Fibroblast of villous mesenchyme (primary cell): ENCODE measurements at places on chromosomes 5 and 9. TPM values are rescaled to one million over a fixed set of nuclear protein-coding genes. Genes with fewer than 3 reads are reported as not detected.

GRCh38 chr9:122087406-122088200, 5.5 kb downstream of the TTLL11 start:
- DNase-seq = peak; percentile 63

DNA sequence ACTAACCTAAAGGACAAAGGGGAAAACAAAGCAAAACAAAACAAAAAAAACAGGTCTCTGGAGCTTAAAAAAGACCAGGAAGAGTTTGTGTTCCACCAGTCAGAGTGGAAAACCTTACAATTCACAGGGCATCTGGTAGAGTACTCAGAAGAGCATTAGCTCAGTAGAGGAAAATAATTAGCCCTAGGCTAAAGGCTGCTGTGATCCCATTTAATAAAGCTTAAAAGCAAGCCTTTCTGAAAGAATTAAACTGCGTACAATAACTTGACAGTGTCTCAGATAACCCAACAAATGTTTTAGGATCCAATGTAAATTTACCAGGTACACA, 7.3 kb downstream of the ECM2 start:
- no peak for DNase-seq

DNA sequence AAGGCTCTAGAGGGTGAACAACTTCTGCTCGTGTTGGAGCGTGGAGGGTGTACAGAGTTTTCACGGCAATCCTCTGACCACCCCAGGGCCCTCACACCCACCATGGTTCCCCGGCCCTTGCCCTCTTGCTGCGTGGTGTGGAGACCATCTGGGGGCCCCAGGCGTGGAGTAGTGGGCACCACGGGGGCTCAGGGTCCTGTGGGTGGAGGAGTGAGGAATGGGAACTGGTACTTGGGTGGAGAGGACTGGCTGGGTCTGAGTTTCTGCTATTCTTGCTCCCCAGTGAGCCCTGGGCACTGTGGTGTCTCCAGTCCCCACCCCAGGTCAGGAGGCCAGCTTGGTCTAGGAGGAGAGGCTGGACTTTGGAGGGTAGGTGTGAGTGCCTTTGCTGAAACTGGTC, 21.9 kb upstream of the TRIM52 start:
- no peak for DNase-seq

DNA sequence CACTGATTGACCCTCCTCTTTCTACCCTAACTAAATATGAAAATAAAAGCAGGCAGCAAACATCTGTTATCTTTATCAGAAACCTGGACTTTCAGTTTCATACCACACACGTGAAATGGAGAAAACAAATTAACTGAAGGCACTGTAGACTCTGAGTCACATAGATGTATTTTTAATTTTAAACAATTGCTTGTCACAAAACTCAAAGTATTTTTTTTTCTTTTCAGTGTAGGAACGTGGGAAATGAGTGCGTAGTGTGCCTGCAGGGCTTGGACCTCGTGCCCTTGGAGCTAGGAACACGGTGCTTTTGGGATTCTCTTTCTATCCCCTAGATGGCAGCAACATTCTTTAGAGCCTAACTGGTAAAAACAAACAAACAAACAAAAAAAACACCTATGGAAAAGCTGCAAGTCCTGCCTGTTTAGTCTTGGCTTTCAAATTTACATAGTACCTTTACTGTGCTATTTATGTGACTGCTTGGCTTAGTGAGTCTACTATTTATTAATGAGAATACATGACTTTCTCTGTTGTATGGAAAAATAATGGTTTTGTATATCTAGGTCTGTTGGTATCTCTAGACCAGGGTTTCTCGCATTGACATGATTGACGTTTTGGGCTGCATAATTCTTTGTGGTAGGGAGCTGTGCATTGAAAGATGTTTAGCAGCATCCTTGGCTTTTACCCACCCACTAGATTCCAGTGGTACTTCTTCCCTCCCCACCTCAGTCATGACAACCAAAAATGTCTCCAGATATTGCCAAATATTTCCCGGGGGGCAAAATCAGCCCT, 16.8 kb upstream of the ACTBL2 start:
- DNase-seq = peak; percentile 81

DNA sequence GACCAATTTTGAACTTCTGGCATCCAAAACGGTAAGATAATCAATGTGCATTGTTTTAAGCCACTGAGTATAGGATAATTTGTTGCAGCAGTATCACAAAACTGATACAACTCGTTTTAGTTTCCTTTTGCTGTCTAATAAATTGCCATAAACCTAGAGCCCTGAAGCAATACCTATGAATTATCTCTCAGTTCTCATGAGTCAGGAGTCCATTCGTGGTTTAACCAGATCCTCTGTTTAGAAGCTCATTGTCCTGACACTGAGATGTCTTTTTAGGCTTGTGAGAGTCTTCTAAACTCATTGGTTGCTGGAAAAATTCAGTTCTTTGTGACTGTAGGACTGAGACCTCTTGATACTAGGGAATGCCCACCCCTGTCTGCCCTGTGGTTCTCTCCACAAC, 262.9 kb downstream of the SEMA5A start:
- peak; percentile 53 for DNase-seq

DNA sequence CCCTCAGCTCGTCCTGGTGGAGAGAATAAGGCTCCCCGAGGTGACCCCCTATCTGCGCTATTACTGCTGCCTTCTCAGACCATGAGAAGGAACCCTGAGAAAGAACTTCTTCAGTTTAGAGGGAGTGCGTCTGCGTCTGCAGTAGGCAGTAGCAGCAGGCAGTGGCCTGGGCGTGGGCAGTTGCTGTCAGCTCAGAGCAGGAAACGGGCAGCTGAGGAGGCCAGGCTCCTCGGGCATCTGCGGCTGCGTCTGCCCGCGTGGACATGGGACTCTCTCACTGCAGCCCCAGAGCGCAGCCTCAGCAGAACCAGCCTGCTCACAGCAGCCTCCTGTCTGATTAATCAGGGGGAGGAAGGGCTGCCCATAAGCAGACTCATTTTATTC, 49.8 kb upstream of the FCN1 start:
- DNase-seq = no peak

DNA sequence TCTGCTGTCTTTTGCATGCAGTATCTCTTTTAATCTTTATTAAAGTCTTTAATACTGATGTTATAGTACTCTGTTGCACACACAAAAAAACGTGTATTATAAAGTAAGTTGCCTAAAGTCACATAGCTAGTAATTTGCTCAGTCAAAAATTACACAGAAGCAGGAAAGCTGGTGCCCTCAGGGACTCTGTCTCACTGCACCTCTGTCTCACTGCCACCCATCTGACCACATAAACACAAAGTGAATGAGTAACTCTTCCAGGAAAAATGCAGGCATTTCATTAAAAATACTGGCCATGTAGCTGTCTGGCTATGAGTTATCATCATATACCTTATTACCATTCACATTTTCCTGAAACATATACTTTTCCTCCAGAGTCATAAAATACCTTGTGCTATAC, 591.7 kb downstream of the CSNK1G3 start:
- DNase-seq = no peak

GRCh38 chr9:29637471-29638237, 2064.4 kb upstream of the C9orf72 start:
- DNase-seq = peak; percentile 29

- no peak for DNase-seq
Observed at GRCh38 chr5:19977099-19977498, 10.9 kb downstream of the CDH18 start.

DNA sequence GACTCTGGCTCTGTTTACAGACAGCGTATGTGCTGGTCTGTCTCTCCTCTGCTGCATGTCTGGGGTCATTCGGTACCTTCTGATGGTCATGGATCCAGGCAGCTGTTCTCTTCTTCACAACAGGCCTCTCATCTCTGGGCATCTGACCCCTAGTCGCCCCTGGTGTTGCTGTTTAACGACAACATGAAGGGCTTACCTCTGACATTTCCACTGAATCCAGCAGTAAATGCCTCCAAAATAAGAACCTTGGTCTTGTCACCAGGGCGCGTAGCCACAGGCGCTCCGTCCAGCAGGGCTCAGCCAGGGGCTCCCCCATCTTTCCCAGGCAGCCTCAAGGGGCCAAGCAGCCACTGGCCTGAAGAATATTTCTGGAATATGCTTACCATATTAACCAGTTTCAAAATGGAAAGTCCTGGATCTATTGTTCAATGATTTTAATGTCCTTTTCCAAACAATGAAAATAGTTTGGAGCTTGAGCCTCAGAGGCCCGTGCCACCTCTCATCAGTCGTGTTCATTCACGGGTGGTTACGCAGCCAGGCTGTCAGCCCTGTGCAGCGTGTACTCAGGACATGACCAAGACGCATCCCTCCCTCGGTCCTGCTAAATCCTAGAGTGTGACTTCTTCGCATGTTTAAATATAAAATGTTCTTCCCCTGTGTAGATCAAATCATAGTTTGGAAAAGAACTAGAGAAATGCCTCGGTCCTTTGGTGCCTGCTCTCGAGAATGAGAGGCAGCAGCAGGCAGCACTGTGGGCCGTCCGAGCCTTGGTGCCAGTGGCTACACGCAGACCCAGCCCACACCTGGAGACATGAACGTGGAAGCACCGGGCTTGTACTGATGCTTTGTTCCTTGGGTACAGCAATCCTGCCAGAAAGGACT, 30.1 kb upstream of the LRRC14B start:
- no peak for DNase-seq

DNA sequence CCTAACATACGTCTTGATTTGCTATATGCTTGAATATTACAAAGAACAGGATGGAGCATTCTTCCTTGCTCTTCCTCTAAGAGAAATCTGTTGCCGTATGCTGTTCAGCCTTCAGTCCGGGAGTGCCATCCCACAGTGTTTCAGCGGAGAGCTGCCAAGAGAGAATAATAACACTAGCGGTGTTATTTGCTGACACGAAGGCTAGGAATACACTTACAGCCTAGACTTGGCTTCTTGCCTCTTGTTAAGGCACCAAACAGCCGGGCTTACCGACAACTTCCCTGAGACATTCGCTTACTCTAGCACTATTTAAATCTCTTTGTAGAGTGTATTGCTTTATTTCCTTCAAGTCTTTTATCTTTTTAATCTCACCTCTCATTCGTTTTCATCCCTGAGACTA, 31.4 kb downstream of the KCTD16 start:
- peak; percentile 50 for DNase-seq

DNA sequence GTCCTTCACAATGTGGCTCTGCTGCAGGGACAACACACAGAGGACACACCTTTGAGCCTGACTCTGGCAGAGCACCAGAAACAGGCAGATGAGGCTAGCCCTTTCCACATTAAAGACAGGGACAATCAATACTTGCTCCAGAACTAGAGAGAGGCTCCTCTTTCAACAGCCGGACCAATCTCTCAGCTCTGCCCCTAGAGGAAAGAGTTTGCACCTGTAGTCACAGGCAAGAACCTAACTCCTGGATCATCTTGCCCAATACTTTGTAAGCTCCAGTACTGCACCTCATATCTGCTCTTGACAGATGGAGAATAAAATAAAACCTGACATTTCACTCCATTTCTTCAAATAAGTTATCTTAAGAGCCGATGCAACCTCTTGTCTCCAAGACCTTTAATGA, 52.1 kb downstream of the EPB41L4A start:
- no peak for DNase-seq

GRCh38 chr5:154078272-154078671, 39.5 kb downstream of the MFAP3 start:
- no peak for DNase-seq

DNA sequence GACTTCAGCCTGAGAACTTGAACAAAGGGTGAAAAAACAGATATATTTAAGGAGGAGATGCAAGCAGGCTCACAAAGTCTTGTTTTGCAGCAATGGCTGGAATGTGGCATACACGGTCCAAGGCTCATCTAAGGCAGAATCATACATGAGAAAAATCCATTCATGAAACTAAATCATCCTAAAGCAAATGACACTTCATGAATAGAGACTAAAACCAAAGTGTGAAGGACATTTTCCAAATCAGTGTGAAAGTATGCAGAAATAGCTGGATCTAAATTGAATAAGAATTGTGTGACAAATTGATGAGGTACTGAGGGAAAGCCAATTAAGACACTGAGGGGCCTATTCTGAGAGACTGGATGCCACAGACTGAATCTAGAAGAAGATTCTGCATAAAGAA, 27.3 kb downstream of the ZNF366 start:
- DNase-seq = no peak

GRCh38 chr5:173625673-173626504, 9.4 kb upstream of the BOD1 start:
- DNase-seq = no peak

- peak; percentile 61 for DNase-seq
Observed at GRCh38 chr9:96875461-96876142, 21.3 kb upstream of the ZNF782 start.

GRCh38 chr5:36029914-36030313, 36.8 kb downstream of the UGT3A2 start:
- no peak for DNase-seq

GRCh38 chr5:6979061-6979460, 265.8 kb downstream of the TENT4A start:
- no peak for DNase-seq

- DNase-seq = no peak
Observed at GRCh38 chr9:91306296-91306630, 55.5 kb downstream of the AUH start.

DNA sequence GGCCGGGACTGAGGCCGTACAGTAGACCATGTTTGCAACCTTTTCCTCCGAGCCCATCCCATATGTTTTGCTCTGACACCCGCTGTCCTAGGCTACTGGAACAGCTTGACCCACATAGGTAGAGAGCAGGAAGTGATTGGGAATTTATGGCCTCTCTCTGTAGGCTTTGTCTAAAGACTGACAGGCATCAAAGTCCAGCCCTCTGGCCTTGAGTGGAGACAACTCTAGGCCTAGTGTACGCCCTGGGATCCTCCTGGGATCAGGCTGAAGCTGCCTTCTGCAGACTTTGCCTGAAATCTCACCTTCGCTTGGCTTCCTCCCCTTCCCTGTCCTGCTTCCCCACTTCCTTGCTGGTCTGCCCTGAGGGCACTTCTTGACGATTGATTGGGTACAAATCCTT, 13.6 kb upstream of the AKNA start:
- DNase-seq = no peak

DNA sequence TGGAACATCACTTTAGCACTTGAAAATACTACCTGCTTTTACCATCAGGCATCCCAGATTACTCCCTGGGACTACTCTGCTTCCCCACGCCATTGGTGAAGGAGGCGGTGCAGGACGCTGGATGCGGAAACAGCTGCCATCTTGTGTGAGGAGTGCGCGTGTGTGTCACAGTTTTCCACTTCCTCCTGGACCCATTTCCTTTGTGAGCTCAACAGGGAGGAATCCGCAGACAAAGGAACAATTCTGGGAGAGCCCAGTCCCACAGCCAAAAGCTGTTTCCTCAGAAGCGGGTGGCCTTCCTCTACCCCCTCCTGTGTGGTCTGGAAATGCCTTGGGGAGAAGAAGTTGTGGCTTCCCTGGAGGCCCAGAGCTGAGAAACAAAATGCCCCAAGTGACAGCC, 16.8 kb downstream of the AFAP1L1 start:
- no peak for DNase-seq

- no peak for DNase-seq
Observed at GRCh38 chr5:169024421-169024820, 276.5 kb downstream of the SLIT3 start.

COL15A1 gene
- 1.7 and 19.0 TPM in 2 replicates for total RNA-seq

FYB1 gene
- total RNA-seq = not detected in 2 replicates

FOXD4L6 gene
- total RNA-seq = under 0.01 TPM in 1 of 2 replicates, not detected in the other

DMRT2 gene
- total RNA-seq = not detected in 2 replicates

GOLPH3 gene
- total RNA-seq = 71.8 and 86.4 TPM in 2 replicates

NUTM2G gene
- total RNA-seq = not detected in 2 replicates

FABP6 gene
- not detected in 2 replicates for total RNA-seq

GARIN3 gene
- total RNA-seq = not detected in 2 replicates

EGFLAM gene
- total RNA-seq = 3.0 and 5.5 TPM in 2 replicates

ZDHHC11 gene
- 0.64 and 0.86 TPM in 2 replicates for total RNA-seq

RPS14 gene
- total RNA-seq = 1,744 and 3,299 TPM in 2 replicates

CMYA5 gene
- total RNA-seq = 1.3 and 1.7 TPM in 2 replicates
